Astrocyte (in vitro differentiated cells and primary cell): ENCODE measurements at places on chromosomes 5 and 9. TPM values are rescaled to one million over a fixed set of nuclear protein-coding genes. Genes with fewer than 3 reads are reported as not detected.
A peak's percentile ranks its signal among the peaks of the same experiment; 100 is the strongest.

The PCDHA4 gene
- 9.5 and 9.6 TPM in 2 replicates for total RNA-seq

DNA sequence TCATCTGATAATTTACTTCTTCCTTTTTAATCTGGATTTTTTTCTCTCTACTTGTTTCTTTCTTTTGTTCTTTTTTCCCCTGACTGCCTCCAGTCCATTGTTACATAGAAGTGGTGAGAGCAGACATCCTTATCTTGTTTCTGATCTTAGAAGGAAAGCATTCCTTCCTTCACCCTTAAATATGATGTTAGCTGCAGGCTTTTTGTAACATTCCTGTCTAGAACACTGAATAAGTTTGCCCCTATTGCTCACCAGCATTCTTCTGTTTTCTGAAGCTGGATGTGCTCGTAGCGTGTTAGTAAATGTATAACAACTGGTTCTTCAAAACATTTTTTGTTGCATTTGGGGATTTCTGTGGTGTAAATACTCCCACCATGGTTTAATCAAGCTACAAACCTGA lies 136.7 kb upstream of the NFIL3 start:
- DNase-seq: peak; percentile 89

GRCh38 chr5:147451193-147451592 lies 58.7 kb downstream of the DPYSL3 start:
- DNase-seq: no peak

DNA sequence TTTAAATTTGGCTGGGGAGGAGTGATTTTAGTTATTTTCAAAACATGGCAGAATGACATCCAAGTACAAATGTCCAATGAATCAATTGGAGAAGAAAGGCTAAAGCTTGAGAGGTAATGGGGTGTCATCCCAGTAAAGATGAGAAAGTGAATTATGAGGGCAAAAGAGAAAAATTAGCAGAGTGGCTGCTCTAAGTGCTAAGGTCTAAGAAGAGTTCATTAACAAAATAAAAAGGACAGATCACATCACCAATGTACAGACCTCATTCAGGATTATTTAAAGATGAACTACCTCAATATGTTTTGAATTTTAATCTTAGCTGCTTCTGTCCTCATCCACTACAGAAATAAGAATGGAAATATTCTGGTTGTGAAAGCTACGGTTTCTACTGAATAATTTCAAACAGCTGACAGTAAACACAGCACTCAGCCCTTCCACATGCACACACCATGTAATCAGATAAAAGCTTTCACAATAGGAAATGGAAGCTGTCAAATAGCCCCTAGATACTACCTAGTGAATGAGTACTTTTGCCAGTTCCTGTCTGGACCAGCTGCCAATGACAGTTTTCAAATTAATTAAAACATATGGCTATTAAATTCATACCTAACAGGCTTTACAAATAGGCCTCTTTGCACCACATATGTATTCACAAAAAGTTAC lies 171.5 kb downstream of the SSBP2 start:
- no peak for DNase-seq

- DNase-seq: peak; percentile 65
Observed at GRCh38 chr5:96279801-96280542, 153.1 kb downstream of the PCSK1 start.

GRCh38 chr5:121029536-121030245 lies 565.6 kb downstream of the PRR16 start:
- peak; percentile 41 for DNase-seq
